IMR-90 (cell line): ENCODE measurements at places on chromosomes 2 and 18. TPM values are rescaled to one million over a fixed set of nuclear protein-coding genes. Genes with fewer than 3 reads are reported as not detected.

CNGA3 gene
- under 0.01 TPM in 1 of 2 replicates, not detected in the other for total RNA-seq

LINC00305 gene
- not detected in 2 replicates for total RNA-seq

GRCh38 chr18:57397440-57398132 lies 37.6 kb upstream of the ONECUT2 start:
- H3K27me3 ChIP-seq, result no peaks in the 10 kb centered on the region
- H3K4me3 ChIP-seq, result no peak overlapping the region
- no peaks in the 10 kb centered on the region for H3K4me1 ChIP-seq
- no peak overlapping the region for H3K27ac ChIP-seq
- H3K36me3 ChIP-seq, result no peaks in the 10 kb centered on the region

GRCh38 chr2:17573804-17574175 lies 33.3 kb downstream of the VSNL1 start:
- H3K4me3 ChIP-seq, result no peak overlapping the region
- DNase-seq, result no peak
- H3K36me3 ChIP-seq, result no peaks in the 10 kb centered on the region
- H3K4me1 ChIP-seq, result no peaks in the 10 kb centered on the region

SGO2 gene
- 6.3 and 16.9 TPM in 2 replicates for total RNA-seq

- H3K4me3 ChIP-seq, result no peak overlapping the region
- no peaks in the 10 kb centered on the region for H3K4me1 ChIP-seq
- no peak overlapping the region for H3K27ac ChIP-seq
- no peaks in the 10 kb centered on the region for H3K27me3 ChIP-seq
Observed at GRCh38 chr2:138012968-138013367, 48.7 kb downstream of the HNMT start.

- DNase-seq, result peak; percentile 51
- H3K27ac ChIP-seq, result peak overlapping the region; percentile 49; the same call in 1 of the 2 replicates
- peaks cover 2% of the 10 kb centered on the region for H3K4me1 ChIP-seq
- H3K4me3 ChIP-seq, result peak overlapping the region; percentile 28; the same call in 1 of the 2 replicates
- H3K27me3 ChIP-seq, result no peaks in the 10 kb centered on the region
Observed at GRCh38 chr2:177606636-177607035, 214.1 kb downstream of the AGPS start.

DNA sequence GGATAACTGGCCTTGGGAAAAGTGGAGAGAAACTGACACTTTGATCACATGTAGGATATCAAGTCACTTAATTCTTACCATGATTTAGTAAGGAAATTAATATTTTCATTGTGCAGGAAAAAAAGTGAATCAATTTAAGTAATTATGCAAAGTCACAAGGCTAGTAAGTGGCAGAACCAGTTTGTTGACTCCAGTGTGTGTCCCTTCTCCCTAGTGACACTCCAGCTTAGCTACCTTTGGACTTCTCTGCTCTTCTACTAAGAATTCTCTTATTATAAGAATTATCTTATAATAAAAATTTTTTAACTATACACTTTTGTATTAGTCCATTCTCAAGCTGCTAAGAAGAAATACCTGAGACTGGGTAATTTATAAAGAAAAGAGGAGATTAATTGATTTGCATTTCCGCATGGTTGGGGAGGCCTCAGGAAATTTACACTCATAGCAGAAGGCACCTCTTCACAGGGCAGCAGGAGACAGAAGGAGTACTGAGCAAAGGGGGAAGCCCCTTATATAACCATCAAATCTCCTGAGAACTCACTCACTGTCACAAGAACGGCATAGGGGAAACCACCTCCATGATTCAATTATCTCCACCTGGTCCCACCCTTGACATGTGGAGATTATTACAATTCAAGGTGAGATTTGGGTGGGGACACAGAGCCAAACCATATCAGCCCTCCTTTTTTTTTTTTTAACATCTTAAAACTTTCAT lies 13.6 kb downstream of the COL4A4 start:
- no peak overlapping the region for H3K27ac ChIP-seq
- no peak for DNase-seq
- H3K4me1 ChIP-seq, result no peaks in the 10 kb centered on the region
- H3K4me3 ChIP-seq, result no peak overlapping the region

- H3K27me3 ChIP-seq, result peaks cover 9% of the 10 kb centered on the region
- DNase-seq, result peak; percentile 50
- no peaks in the 10 kb centered on the region for H3K36me3 ChIP-seq
- H3K27ac ChIP-seq, result no peak overlapping the region
- H3K4me1 ChIP-seq, result no peaks in the 10 kb centered on the region
- H3K4me3 ChIP-seq, result no peak overlapping the region
Observed at GRCh38 chr2:181573140-181573736, 83.7 kb downstream of the CERKL start.

CD28 gene
- total RNA-seq, result not detected in 2 replicates

GRCh38 chr18:61820882-61821281 lies 71.9 kb downstream of the RNF152 start:
- no peak overlapping the region for H3K4me3 ChIP-seq
- H3K36me3 ChIP-seq, result peaks cover 5% of the 10 kb centered on the region
- no peak overlapping the region for H3K27ac ChIP-seq
- peak; percentile 15 for DNase-seq
- H3K27me3 ChIP-seq, result no peaks in the 10 kb centered on the region

PRSS56 gene
- total RNA-seq, result not detected in 2 replicates

GRCh38 chr2:31166925-31167324 lies 28.7 kb upstream of the GALNT14 start:
- no peaks in the 10 kb centered on the region for H3K36me3 ChIP-seq
- DNase-seq, result no peak
- peaks cover 5% of the 10 kb centered on the region for H3K27me3 ChIP-seq
- H3K4me3 ChIP-seq, result no peak overlapping the region

- H3K27me3 ChIP-seq, result no peaks in the 10 kb centered on the region
- no peak overlapping the region for H3K27ac ChIP-seq
- no peak overlapping the region for H3K4me3 ChIP-seq
- no peak for DNase-seq
Observed at GRCh38 chr2:44430342-44430741, 68.6 kb downstream of the CAMKMT start.

IL1RL1 gene
- under 0.01 TPM in 2 replicates for total RNA-seq

UGT1A6 gene
- total RNA-seq, result not detected in 2 replicates

GRCh38 chr18:60893355-60894097 lies 439.7 kb upstream of the CDH20 start:
- H3K4me3 ChIP-seq, result no peak overlapping the region
- H3K27me3 ChIP-seq, result no peaks in the 10 kb centered on the region
- no peak overlapping the region for H3K27ac ChIP-seq
- H3K4me1 ChIP-seq, result no peaks in the 10 kb centered on the region

ERMN gene
- total RNA-seq, result not detected in 2 replicates

- no peak overlapping the region for H3K27ac ChIP-seq
- DNase-seq, result peak; percentile 4
- H3K36me3 ChIP-seq, result no peaks in the 10 kb centered on the region
- no peaks in the 10 kb centered on the region; the same call in 1 of the 2 replicates for H3K4me1 ChIP-seq
- no peak overlapping the region for H3K4me3 ChIP-seq
Observed at GRCh38 chr2:214549946-214550345, 139.1 kb downstream of the VWC2L start.

DNA sequence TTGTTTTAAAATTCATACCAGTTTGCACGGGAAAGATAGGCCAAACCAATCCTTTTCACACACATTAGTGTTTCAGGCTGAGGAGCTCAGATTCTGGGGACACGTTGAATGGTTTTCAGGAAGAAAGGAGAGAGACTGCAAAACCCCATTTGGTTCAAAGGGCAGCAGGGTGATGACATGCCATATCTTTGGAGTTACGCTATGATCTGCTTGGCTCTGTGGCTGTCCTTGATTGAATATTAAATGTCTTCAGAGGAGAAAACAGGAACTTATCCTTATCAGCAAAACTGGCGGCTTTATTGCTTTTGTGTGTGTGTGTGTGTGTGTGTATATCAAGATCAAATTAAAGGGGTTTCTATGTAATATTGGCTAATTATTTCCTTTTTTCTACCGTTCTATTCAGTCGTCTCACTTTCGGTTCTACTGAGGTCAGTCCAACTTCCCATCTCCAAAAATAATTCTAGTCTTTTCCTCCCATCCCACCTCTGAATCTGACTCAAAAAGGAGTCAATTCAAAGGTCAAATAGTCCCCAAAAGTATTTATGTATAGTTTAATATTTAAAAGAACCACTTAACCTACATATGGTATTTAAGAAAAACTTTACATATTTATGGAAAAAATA lies 292.9 kb upstream of the CCDC68 start:
- no peak overlapping the region for H3K4me3 ChIP-seq
- DNase-seq, result no peak
- no peaks in the 10 kb centered on the region for H3K27me3 ChIP-seq

DNA sequence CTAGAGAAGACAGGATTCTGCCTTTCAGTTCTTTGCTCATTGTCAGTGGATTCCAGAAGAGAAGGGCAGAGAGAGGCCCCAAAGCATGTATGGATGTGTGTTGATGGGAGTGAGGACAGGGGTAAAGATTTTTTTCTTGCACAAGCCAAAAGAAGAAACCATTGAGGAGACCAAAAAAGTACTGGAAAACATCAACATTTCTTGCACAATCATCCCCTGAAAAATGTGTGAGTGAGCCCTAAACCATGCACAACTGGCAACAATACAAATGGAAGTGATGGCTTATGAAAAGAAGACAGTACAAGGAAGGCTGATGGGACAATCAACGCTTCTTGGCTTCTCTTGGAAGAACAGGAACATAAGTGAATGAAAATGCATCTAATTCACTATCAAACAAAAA lies 5.6 kb upstream of the SMAD7 start:
- H3K27ac ChIP-seq, result peak overlapping the region; percentile 78
- no peak overlapping the region for H3K4me3 ChIP-seq
- DNase-seq, result peak; percentile 78
- no peaks in the 10 kb centered on the region for H3K27me3 ChIP-seq

IKZF2 gene
- total RNA-seq, result 19.4 and 25.5 TPM in 2 replicates

DNA sequence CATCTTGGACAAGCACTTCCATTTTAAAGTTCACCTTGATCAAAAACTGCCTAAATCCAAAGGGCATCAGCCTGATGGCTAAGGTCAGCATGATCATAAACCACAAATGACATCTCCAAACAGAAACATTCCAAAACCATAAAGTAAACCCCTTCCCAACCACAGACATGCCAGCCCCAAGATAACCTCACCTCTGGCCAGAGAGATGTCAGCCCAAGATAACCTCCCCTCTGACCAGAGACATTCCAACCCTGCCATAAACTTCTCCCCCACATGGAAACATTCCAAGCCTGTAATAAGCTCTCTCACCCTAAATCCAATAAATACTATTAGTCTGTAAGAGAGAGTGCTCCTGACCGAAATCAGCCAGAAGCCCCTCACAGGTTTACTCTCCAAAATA lies 18.6 kb upstream of the MARCO start:
- H3K4me3 ChIP-seq, result no peak overlapping the region
- no peak overlapping the region for H3K27ac ChIP-seq
- DNase-seq, result no peak
- no peaks in the 10 kb centered on the region for H3K4me1 ChIP-seq
